HS-5 (cell line): ENCODE measurements at places on chromosomes 4 and X.

GRCh38 chrX:57901466-57901865 lies 8.8 kb downstream of the ZXDA start:
- DNase-seq, result no peak

- no peak for DNase-seq
These were observed 1122.3 kb upstream of the PCDH10 start for GRCh38 chr4:132026816-132027215.

GRCh38 chr4:156971676-156972378 lies at the start of gene PDGFC:
TSS of gene PDGFC (minus strand) at chr4:156971799. CDS start at chr4:156970903, 896 bp downstream.
- no peak for DNase-seq

DNA sequence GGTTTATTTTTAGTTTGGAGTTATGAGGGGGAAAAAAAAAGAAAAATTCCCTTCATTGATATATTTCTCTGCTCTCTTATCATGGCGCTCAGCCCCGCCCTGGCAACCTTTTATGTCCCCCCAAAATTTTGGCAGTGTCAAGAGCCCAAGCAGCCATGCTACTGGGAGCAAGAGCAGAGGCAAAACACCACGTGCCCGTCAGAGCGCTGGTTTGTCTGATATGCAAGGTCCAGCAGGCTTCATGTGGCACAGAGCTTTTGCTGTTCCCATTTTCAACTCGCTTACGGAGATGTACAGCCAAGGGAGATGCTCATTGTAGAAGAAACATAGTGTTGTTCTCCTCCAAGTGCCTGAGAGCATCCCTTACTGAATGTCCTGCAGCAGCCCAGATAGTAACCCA lies 27.3 kb downstream of the SLITRK2 start:
- no peak for DNase-seq

DNA sequence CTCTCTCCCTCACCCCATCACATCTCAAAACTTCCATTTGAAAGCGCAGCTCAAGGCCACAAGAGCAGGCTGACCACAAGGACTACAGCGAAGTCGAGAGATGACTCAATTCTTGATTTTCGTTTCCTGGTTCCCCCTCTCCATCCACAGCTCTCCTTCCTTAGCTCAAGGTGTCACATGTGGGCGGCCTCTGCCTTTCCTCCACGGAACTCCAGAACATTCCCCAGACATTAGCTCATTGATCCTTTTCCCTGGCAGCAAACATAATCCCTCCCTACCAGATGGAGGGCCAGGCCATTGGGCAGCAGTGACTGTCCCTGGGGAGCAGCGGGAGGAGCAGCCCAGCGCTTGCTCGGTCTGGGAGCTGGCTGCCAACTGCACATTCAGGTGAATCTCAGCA lies 56.3 kb downstream of the CCDC149 start:
- DNase-seq, result peak; percentile 33

- DNase-seq, result no peak
These were observed 152.9 kb downstream of the POLA1 start for GRCh38 chrX:24846550-24847150.

- no peak for DNase-seq
These were observed 68.0 kb downstream of the LUZP4 start for GRCh38 chrX:115357326-115358120.

DNA sequence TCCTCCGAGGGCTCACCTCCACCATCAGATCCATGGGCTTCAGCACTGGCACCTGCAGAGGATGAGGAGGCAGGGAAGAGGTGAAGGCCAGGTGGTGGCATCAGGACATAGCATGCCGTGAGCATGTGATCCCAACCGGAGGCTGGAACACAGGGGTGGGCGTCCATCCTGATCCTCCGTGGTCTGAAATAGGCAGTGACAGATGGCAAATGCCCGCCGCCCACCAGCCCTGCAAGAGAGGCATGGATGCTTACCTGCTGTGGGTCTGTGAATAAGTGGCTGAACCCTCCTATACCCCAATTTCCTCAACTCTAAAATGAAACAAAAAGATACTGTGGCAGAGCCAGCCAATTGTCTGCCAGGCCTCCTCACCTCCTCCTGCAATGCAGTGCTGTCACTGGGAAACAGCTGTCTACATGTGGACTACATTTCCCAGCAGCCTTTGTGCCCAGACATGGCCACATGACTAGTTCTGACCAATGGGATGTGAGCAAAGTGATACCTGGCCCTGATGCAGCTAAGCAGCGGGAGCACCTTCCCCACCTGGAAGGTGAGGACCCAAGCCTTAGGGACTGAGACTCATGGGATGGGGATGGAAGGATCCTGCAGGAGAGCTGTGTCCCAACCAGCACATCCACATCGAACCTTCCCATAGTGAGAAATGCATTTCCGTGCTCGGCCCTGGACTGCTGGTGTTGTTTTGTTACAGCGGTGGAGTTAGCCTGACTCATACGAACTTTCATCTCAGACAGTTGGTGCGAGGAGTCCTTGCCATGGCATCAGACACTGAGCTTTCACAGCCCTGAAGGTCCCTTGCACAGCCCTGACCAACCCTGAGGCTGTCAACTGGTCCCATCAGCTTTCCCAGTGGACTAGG lies 99.5 kb downstream of the PPP2R2C start:
- DNase-seq, result no peak

- no peak for DNase-seq
These were observed 101.5 kb upstream of the KLHL13 start for GRCh38 chrX:118218079-118218478.

- no peak for DNase-seq
These were observed 188.6 kb downstream of the TSPAN5 start for GRCh38 chr4:98469771-98470170.

DNA sequence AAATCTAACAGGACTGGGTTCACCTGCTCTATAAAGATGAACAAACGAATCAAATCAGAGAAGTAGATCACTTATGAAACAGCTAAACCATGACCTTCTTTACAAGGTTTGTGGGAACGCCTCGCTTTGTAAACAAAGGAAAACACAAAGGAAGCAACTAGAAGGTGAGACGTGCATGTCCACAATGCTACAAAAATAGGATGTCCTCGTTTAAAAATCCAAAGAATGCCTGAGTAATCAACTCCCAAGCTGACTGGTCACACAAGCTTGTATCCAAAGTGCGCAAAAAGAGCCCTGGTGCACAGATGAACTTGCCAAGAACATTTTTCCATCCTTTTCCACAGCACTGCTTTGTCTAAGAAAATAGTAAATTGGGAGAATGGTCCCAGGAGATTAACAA lies 6.3 kb upstream of the SH3KBP1 start:
- no peak for DNase-seq

- no peak for DNase-seq
These were observed 30.0 kb downstream of the CTBP1 start for GRCh38 chr4:1218634-1219565.

GRCh38 chr4:1473718-1474117 lies 67.5 kb upstream of the NKX1-1 start:
- DNase-seq, result no peak

DNA sequence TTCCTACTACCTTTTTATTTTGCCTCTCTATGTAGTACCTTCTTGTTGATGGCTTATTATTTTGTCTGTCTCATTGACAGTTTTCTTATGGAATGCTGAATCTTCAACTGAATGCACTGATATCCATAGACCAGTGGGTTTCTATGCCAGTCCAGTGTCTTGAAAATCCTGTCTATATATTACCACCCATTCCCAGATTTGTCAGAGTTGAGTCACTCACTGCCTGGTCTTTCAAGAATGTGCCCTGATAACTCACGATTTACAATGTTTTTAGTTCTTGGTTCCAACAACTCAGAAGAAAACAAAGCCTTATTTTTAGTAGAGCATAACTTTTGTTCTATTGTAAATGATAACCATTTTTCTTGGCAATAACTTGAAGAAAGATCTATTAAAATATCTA lies 606.0 kb upstream of the PITX2 start:
- DNase-seq, result peak; percentile 37

DNA sequence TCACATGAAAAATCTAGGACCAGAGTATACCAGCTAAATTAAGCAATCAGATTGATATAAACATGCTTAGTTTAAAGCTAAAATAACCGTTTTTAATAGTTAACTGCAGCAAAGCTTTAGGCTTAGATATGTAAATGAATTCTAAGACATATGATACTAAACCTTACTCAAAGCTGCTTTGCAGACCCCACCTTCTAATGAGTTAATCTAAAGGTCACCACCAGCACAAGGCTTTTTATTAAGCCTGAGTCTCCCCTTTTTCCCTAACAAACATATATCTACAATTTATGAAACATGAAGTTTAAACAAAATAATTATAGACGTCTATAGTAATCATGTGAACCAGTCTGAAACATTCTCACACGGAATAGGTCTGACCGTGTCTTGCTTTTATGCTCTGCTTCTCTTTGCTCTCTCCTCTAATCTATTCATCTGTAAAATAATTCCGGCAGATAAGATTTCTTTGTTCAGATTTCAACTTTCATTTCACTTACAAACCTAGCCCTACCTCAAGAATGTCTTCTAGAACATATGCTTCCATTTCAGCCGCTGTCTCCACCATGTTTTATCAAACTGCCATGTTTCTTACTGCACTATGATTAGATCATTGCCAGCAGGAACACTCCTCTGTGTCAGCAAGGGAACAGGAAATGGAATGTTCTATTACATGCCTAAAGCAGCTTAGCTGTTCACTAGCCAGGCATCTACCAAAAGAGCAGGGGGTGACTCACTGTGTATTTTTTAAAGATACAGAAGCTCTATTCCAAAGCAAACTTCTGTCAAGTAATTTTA lies 35.9 kb downstream of the ANKRD17 start:
- DNase-seq, result peak; percentile 82

- DNase-seq, result no peak
These were observed 85.7 kb downstream of the ADRA2C start for GRCh38 chr4:3851881-3852280.

GRCh38 chr4:76722838-76723237 lies 175.1 kb downstream of the SOWAHB start:
- DNase-seq, result no peak

DNA sequence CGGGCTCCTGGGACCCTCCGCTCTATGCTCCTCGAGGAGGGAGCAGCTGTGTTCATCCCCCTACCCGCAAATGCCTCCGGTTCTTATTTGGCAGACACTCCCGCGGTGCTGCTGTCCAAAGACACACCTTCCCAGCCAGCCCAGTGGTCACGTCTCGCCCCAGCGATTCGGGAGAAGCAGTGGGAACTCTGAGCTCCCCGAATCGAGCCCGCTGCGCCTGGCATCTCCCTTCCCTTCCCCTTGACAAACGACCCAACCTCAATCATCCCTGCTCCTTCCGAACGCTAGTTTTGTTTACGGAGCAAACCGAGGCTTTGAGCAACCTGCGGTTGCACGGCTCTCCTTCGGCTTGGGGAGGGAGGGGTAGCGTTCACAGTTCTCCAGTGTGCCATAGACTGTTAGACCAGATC lies 317 bp upstream of the FRMPD4 start:
- no peak for DNase-seq

DNA sequence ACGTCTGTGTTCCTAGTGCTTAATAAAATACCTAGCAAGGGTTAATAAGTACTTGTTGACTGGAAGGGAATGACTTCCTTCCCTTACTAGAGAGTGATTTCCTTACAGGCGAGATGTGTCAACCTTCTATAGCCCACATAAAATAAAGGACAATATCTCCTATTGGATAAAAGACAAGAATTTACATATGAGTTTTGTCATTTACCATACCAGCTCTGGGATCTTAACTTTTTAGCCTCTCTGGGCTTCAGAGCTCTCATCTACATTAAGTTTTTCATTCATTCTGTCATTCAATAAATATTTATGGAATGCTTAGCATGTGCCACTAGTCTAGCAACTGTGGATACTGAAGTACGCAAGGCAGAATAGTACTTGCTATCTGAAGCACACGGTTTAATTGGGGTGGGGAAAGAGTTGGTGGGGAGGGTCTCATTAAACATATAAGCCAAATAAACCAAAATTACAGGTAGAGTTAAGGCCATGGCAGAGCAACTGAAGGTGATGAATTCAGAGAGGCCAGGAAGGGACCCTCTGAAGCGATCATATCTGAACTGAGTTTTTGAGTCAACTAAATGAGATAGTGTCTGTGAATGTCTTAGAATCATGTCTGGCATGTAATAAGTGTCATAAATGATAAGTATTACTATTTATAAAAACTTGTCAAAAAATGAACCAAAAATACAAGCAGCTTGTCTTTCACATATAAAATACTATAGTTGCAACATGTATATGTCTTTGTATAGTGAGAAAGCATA lies 91.6 kb upstream of the BMP2K start:
- DNase-seq, result no peak

DNA sequence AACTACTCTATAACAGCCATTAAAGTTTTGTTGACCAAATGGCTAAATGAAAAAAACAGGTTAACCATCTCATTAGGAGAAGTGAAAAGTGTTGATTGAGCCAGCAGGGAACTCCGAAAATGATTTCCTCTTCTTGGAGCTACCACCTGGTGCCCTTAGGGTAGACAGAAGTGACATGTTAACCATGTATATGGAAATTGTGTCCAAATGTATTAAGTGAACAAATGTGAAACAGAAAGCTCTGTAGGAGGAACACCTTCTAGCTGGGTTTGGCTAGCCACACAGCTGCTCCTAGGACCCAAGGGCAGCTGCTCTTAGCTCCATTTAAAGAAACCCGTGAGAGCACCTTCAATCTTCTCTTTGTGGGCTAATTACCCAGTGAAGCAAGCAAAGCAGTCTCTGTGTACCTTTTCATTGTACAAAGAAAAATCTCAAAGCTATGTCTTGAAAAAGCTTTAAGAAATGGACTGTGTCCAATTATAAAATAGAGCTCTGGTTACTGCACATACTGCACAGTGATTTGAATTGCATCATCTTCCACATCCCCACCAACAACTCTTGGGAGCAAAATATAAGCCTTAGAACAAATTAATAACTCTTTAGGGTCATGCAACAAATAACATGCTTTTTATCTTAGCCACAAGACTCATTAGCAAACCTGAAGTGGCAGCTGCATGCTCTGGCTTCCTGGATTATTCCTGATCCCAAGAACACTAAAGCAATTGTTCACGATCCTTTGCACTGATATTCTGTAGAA lies 59.2 kb upstream of the PARM1 start:
- DNase-seq, result no peak

- DNase-seq, result peak; percentile 24
These were observed 220.7 kb downstream of the TACR3 start for GRCh38 chr4:103499094-103499493.

DNA sequence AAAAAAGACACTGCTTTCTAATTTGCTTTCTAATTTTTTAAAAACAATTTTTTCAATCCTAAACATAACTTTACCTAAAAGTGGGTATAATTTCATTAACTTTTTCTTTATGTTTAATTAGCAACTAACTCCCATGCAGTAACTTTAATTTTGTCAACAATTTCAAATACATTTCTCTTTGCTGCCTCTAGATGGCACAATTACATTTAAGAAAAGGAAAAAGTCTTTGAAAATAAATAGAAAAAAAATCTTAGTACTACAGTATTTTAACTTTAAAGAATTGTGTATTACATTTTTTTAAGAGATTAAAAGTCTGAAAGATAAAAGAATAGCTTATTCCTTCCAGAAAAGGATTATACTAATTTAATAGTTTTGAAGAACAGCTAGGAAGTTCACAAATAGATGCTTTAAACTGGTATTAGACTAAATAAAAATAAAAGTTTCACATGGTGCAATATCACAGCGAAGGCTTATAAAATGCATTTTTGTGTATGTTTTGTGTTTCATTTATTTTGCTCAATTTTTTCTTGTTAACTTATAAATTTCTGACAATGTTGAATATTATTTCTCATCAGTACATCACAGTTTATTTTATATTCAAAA lies 105.1 kb downstream of the ADGRA3 start:
- no peak for DNase-seq
